Fibroblast of the aortic adventitia (primary cell): ENCODE measurements at places on chromosomes 1 and 21. TPM values are rescaled to one million over a fixed set of nuclear protein-coding genes. Genes with fewer than 3 reads are reported as not detected.

C1orf116 gene
- under 0.01 TPM in 1 of 2 replicates, not detected in the other for total RNA-seq

DNA sequence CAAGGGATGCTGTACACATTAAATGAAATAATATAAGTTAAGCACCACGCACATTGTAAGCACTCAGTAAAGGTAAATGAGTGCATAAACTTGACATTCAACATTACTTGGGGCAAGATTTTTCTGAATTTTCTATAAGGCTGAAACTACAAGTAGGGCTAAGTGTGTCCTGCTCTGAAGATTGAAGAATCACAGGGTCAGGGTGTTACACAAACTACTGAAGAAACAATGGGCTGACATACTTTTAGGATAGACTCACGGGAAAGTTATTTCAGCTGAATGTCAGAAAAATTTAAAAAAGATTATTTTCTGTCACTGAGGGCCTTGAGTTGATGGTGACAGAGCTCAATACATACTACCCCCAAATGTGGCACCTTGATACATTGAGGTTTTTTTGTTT lies 644.2 kb upstream of the PLXNA2 start:
- DNase-seq, result peak; percentile 59

GRCh38 chr1:210736713-210737112 lies 397.2 kb downstream of the KCNH1 start:
- DNase-seq, result no peak

DNA sequence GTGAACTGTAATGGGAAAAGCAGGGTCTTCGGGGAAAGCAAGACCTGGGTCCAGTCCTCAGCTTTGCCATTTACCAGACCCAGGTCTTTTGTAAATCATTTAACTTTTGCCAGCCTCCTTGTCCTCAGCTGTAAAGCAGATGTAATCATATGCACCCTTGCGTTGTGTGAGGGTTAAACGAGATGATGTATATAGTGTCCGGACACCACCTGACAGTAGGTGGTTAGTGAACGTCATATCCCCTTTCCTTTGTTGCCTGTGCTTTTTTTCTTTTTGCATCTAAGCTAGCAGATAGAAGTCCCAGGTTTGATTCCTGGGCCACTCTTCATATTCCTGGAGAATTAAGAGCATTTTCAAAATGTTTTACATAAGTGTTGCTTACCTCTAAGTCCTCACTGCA lies 28.5 kb downstream of the IL12RB2 start:
- DNase-seq, result no peak

TIE1 gene
- 0.81 and 5.2 TPM in 2 replicates for total RNA-seq

DNA sequence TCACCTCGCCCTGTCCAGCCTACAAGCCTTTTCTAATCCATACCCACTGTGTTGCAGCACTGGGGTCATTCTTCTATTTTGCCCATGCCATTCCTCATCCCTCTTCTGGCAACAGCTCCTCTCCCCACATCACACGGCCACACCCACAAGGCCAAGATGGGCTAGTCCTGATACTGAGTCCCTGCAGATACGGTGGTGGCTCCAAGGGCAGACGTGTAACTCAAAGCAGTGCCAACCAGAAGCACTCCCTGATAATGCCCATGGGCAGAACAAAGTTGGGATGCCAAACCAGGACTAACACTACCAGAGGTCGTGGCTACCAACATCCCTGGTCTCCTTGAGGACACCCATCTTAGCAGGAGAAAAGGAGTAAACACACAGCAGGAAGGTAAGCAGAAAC lies 64.8 kb downstream of the APP start:
- no peak for DNase-seq

- DNase-seq, result no peak
These were observed 8.2 kb downstream of the BMP8A start for GRCh38 chr1:39499668-39500067.

GRCh38 chr1:33310702-33311101 lies 10.2 kb downstream of the A3GALT2 start:
- DNase-seq, result no peak

DNA sequence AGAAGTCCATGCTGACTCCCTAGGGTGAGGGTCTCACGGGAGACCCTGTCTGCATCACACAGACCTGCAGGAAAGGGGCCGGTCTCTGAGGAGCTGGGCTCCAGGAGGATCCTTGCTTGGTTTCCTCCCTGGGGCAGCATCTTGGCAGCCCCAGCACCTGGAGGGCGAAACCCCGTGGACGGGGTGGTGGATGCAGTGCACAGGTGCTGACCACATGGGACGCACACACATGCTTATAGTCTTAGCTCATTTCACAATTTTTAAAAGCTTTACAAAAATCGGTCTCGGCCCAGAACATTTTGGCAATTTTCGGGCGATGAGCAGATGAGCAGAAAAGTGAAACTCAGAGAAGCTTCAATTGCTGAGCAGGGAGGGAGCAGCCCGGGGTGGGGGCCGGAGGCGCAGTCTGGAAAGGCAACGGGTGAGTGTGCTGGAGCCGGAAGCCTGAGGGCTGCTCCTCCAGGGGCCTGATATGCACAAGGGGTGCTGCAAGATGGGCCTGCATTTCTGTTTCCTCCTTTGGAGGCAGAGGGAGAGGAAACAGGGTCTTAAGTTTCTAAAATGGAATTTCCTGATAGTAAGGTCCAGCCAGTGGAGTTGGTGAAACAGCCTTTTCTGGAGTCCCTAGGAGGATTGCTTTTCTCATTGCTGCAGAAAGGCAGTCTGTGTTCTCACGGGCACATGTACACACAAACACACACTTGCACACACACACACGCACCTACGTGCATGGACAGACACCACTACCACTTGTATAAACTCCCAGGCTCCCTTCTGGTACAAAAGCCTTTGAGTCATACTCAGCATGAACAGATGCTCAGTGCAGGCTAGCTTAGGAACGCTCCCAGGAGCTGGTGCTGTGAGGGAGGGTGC lies 60.6 kb downstream of the SCCPDH start:
- DNase-seq, result peak; percentile 57

DNA sequence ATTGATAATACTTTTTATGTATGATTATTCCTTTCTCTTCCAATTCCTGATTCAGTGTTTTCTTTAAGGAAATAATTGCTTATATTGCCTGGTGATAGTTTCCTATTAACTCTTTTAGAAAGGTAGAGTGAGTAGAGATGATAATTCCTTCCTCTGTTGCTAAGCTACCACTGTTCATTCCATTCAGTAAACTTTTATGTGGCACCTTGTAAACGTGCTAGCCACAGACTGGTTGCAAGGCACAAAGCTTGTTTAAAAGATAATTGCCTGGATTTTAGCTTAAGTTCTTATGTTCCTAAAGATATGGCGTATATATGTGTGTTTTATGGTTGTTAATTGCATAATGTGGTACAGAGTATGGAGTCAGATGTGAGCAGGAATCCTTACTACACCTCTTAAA lies 3.2 kb downstream of the ZFYVE9 start:
- DNase-seq, result no peak

TSPAN2 gene
- 0.18 and 2.5 TPM in 2 replicates for total RNA-seq

DNA sequence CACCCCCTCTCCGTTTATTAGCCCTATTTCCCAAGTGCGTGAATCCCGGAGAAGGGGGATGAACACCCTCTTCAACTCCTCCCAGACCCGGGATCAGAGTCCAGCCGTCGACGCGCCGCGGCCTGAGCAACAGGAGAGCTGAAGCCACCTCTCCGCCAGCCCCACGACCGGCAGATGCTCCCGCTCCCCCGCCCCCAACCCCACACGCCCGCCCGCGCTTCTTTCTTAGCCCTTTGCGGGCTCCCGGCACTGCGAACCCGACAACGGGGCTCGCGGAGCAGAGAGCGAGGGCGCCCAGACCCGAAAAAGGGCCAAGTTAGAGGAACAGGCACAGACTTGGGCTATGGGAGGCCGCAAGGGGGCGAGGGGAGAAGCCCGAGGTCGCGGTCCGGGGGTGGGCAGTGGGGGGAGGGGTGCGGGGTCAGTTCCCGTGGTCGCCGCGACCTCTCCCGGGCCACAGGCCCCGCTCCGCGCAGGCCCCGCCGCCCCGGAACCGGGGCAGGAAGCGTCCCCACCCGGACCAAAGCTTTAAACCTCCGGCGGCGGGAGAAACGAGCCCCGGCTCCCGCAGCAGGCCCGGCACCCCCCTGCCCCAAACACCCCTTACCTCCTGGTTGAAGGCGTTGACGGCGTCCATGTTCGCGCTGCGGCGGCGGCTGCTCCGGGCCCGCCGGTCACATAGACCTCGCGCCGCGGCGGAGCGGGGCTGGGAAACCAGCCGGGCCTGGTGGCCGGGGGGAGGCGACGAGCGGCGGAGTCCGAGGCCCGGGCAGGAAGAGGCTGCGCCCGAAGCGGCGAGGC lies 662 bp downstream of the SCAF4 start:
- DNase-seq, result no peak

DNA sequence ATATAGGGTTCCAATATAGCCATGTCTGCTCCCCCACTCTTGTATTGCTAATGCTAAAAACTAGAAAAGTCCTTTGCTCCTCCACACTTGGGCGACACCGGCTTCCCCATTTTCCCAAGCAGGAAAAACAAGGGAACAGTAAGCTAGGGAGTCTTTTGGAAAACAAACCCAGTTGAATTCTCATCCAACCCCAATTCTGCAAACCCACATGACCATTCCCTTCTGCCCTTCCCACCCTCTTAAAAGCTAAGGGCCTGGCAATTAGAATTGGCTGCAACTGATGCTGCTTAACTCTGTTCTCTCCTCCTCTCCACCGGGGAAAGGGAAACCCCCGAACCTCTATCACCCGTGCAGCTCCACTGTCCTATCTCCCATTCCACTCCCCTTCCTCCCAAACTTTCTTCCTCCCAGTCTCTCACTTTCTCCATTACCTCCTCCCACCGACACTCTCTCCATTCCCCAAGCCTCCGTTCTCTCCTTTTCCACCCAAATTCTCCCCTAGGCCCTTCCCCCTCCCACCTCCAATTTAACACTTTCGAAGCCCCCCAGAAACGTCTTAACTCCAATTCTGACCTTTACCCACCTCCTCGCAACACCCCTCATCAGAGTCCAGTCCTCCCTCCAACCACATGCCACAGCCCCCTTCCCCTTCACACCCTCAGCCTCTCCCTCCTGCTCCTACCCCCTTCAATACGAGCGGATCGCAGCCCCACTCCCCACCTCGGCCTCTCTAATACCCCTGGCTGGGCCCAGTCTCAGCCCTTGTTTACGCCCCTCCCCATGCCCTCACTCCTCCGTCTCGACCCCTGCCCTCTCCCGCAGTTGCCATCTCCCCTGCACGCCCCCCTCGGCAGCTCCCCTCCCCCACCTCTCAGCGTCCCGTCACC lies 701 bp downstream of the DEDD start:
- DNase-seq, result peak; percentile 56

LAPTM5 gene
- total RNA-seq, result 0.16 and 0.18 TPM in 2 replicates

DNA sequence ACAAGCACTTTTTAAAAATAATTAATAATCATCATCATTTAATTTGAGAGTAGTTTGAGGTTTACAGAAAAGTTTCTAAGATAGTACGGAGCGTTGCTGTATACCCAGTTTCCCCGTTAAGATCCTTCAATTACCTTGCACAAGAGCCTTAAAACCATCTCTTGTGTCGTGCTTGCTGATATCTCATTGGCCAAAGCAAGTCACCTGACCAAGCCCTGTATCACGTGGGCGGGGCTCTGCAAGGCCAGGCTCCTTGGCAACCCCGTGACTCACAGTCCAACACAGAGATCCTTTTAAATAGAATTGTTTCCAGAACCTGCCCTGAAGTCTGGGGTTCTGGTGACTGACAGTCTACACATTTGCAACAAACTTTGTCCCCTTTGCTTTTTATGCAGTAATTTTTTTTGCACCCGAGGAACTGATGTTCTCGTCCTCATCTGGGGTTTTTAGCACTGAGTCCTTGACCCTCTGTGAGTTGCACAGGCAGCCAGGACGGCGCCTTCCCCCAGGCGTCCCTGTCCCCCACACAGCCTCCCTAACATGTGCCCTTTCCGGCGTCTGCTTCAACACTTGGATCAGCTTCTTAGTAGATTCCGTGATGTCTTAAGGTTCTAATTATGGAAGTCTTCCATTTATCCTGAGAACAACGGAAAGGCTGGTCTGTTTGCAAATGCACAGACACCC lies 183.3 kb upstream of the TMEM51 start:
- peak; percentile 87 for DNase-seq

DNA sequence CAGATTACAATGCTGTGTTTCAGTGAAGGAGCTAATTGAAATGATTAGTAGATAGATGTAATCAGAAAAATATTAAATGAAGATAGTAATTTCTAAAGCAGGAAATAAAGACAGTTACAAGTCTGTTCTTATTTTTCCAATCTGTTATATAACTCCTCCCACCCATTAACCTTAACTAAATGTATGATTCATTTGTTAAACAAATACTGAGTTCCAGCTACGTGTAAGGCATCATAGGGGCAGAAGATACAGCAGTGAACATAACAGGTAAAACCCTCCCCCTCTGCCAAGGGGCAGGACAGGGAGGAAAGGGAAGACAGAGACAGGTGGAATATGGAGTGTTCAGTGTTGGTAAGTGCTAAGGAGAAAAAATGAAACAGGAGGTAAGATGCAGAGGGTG lies at the start of gene FAM177B:
Gene FAM177B, plus strand, starts transcription at position 231 of the 400 bp plus-strand sequence. CDS start 9,344 bp downstream, outside the sequence.
- DNase-seq, result no peak

GRCh38 chr1:151568626-151569088 lies 28.5 kb downstream of the TUFT1 start:
- no peak for DNase-seq

DNA sequence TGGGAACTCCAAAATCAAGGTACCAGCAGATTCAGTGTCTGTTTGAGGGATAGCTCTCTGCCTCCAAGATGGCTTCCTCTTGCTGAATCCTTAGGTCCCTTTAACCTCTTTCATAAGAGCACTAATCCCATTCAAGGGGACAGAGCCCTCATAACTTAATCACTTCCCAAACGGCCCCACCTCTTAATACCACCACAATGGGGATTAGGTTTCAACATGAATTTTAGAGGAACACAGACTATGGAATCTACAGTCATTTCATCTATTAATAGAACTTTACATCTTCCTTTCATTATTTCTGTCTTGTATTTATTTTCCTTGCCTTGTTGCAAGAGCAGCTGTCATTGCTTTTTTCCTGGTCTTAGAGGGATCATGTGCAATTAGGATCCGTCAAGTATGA lies 30.3 kb downstream of the HOOK1 start:
- no peak for DNase-seq

DNA sequence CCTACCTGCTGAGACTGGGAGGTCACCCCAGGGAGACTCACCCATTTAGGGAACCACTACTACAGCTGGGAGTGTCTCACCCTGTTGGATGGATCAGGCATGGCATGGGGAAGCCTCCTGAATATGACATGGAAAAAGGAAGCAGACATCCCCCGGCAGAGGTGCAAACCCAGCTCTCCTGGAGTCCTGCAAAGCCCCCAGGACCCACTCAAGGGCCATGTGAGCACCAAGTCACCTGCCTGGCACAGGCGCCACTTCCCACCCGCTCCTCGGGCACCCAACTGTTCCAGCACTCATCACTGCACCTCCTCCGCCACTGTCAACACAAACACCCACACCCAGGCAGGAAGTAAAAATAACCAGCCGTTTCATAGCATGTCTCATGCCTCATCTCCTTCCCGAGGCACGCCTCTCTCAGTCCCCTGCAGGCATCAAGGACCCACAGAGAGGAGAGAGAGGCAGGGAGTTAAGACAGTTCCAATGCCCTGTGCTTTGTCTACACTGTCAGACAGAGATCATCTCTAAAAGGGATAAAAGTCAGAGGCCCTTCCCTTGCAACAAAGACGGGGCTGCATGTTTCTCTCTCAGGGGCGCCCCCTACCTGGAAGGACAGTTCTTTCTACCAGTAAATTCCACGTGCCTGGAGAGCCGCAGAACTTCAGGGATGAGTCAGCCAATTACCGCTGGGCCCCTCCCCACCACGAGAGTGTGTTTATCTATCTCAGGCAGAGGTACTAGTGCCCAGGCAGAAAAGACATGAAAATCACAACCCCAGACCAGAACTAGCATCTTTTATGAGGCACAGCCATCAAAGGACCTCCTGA lies 150.1 kb upstream of the SOD1 start:
- DNase-seq, result no peak
